GM23338 (cell line): ENCODE measurements at places on chromosomes 5 and 9.

- no peak for DNase-seq
Measured at GRCh38 chr5:20331826-20332225, 343.8 kb upstream of the CDH18 start.

DNA sequence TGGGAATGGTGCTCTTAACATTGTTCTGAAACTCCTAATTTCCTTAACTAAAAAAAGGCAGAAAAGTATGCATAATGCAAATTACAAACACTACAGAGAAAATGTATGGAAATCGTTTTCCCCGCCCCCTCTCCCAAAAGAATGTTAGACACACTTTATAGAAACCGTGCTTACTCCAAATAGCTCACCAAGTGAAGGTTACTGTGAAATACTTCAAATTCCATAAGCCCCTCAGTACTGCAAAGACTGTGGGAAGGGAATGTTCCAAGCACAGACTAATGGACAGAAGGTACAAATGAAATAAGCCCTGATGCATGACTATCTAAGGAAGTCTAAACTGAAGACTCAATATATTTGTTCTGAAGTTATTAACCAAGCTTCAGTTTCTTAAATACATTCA lies 12.5 kb downstream of the MAPKAP1 start:
- peak; percentile 78 for DNase-seq

- no peak for DNase-seq
Measured at GRCh38 chr5:107389130-107389774, 281.5 kb downstream of the EFNA5 start.

GRCh38 chr9:34993502-34994259 lies 4.1 kb downstream of the DNAJB5 start:
- DNase-seq, result peak; percentile 59

DNA sequence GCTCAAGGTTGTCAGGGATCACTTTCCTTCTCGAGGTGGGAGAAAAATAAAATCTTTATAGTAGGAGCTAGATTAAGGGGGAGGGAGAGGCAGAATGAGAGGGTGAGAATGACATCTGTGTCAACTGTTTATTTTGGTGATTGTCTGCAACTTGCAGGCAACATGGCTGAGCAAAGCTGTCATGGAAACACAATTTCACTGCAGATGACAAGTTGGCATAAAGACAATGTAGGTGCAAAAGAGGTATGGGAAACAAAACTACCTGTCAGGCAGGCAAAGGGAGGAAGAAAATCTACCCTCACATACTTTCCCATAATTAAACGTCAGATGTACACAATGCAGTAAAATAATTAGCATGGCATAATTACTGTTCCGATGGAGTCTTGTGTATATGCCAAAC lies 167.4 kb downstream of the SLIT3 start:
- no peak for DNase-seq

DNA sequence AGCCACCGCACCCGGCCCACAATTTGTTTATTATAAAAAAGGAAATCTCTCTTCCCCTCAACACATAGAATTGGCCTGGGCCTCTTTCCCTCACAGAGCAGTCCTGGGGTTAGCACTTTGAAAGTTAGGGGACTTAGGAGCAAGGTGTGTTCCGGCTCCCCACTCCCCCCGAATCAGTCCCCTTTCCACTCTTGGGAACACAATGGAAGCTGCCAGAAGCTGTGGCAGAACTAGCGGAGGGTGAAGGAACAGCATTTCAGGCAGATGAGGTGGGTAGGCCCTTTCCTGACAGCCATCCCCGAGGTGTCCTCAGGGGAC lies 16.4 kb upstream of the C5orf47 start:
- DNase-seq, result no peak

- DNase-seq, result no peak
Measured at GRCh38 chr5:159179529-159180305, 29.6 kb downstream of the RNF145 start.

DNA sequence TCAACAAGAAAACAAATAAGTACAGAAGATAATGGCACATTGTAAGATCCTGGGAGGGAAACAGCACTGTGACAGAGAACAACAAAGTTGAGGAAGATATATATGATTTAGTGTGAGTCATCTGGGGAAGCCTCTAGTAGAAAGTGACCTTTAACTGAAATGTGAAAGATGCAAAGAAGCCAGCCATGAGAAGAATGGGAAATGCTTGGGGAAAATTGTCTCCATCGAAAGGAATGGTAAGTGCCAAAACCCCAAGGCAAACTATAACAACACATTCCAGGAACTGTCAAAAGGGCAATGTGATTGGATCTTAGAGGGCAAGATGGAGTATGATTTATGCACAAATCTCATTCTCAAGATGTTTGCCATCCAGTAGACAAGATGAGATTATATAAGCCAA lies 537.8 kb upstream of the BRINP1 start:
- no peak for DNase-seq

- no peak for DNase-seq
Measured at GRCh38 chr5:38780316-38780715, 65.5 kb upstream of the OSMR start.

DNA sequence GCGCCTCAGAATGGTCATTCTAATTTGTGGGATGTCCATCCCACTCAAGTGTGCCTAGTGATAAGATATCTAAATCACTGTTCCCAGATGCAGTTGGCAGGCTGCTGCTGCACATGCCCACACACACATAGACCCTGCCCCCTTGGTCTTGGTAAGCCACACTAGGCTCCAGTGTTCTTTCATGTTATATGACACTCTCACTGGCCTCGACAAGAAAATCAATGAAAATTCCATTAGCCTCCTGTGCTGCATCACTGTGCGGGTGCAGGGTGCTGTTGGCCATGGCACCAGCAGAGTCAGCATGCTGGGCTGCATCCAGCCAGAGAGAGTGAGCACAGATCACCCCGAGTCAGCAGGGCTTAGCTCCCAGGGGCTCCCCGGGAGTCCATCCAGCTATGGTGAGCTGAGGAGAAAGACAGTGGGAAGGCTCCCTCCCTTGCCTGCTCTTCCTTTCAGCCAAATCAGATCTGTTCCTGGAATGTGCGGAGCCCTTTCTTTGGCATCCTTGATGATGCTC lies 59.9 kb downstream of the ABLIM3 start:
- DNase-seq, result no peak

DNA sequence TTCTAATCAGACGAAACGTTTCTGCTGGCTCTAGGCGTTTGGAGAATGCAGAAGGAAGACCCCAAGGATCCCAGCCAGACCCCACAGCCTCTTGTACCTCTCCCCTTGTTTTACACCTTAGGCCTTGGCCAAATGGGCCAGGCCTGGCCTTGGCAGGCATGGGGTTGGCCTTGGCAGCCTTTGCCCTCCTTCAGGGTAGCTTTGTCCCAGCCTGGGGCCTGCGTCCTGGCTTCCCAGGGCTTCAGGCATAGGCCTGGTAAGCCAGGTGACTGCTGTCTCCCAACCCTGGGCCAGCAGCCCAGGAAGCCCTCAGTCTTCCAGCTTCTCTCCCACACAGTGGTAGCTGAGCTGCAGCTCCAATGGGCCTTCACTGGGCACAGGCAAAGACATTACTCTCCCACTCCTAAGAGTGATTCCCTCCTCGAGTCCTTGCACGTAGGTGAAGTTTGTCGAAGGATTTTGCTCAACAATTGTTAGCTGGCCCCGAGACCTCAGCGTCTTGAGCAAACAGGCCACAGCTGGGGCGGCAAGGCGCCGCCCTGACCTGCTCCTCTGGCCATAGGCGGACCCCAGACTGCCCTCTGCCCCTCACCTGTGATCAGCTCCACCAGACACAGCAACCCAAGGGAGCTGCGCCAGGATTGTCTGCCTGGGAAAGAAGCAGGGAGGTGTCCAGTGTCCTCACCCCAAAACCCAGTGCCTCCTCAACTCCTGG lies 1.1 kb upstream of the PITX1 start:
- no peak for DNase-seq

- DNase-seq, result no peak
Measured at GRCh38 chr5:17944046-17944445, 309.8 kb downstream of the TAF11L14 start.

GRCh38 chr9:115593587-115594091 lies 475.7 kb upstream of the TNC start:
- peak; percentile 79 for DNase-seq

DNA sequence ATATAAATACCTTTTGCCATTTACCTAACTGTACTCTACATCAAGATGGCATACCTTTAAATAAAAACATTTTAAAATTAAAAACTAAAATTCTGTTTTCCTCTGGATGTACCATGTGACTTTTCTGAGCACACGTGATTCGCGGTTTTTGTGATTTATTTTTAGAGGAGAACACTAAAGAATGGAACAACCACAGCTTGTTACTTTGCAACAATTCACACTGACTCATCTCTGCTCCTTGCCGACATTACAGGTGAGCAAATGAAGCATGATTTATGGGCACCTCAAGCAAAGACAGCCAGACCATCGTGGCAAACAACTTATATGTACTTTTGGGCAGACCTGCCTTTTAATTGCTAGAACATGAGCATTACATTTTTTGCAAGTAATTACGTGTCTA lies 61.3 kb downstream of the GDA start:
- DNase-seq, result no peak

DNA sequence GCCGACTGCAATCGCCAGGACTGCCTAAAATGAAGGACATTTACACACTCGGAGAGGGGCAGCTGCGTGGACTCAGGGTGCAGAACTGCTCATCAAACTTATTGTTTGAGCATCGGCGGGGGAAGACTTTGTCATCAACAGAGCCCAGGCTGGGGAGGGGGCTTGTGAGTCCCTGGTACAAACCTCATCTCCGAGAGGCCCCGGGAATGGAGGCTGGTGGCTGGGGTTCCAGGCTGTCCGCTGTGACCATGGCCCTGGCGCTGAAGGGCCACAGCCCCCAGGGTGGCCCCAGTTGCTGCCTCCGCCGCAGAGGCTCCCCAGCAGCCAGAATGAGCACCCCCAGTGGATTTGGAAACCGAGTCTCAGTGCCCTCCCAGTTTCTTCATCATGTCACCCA lies 46.1 kb upstream of the RNU6ATAC start:
- DNase-seq, result no peak

DNA sequence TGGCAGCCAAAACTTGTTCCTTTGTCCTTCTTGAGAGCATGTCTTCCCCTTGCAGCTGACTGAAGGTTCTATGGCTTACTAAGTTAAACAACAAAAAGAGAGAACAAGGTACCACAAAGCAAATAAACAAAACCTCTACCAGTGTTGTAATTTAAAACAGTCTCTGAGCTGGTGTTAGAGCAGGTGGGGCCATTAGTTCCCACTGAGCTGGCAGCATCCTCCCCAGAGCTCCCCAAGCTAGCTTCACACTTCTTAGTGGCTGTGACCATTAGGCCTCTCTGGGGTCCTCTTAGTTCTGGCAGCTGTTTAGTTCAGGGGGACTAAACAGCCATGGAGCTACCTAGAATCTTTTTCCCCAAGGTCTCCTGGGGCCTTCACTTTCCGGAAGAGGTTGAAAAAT lies 128.6 kb upstream of the ELL2 start:
- DNase-seq, result no peak

DNA sequence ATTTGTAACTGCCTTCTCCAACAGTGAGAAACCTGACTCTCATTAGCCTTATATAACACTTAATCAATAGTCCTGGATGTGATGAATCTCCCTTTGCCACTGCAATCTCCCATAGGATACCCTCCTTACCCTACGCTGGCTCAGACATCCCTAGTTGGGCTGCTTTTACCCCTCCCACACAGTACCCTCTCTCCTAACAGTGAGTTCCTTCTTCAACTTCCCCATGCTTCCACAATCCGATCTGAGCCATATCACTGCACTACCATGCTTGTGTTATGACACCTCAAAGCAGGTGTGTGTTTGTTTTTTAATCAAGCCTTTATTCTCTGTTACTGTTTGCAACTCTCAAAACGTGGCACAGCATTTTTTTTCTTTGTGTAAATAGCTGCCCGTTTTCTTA lies 60.5 kb upstream of the C9orf72 start:
- no peak for DNase-seq

GRCh38 chr9:123074628-123075027 lies 41.2 kb downstream of the GPR21 start:
- no peak for DNase-seq

GRCh38 chr5:93107805-93108520 lies 473.1 kb downstream of the NR2F1-AS1 start:
- DNase-seq, result no peak

- no peak for DNase-seq
Measured at GRCh38 chr9:131668439-131669268, 71.2 kb downstream of the RAPGEF1 start.

GRCh38 chr9:114288193-114289091 lies 34.5 kb upstream of the ORM1 start:
- peak; percentile 73 for DNase-seq

GRCh38 chr5:57082441-57083067 lies 91.3 kb upstream of the GPBP1 start:
- peak; percentile 39 for DNase-seq

GRCh38 chr9:95373069-95373681 lies 55.7 kb upstream of the FANCC start:
- DNase-seq, result no peak

- DNase-seq, result no peak
Measured at GRCh38 chr5:172129256-172129910, 58.6 kb downstream of the STK10 start.

DNA sequence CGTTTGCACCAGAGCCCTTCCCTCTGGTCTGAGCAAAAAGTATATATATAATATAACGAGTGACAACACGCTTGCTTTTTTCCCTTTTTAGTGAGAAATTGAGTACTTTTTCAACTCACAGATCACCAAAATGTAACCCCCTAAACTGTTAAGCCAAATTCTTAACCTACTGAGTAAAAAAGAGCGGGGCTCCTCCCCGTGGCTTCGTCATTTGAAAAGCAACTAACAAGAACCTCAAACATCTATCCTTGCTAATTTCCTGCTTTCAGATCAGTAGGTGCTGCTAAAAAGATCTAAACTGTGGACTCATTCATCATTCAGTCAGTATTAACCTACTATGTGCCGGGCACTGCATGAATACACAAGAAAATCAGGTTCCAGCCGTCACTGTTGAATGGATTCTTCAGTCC lies 1.0 kb upstream of the PTBP3 start:
- peak; percentile 45 for DNase-seq

GRCh38 chr5:144297081-144297480 lies 126.4 kb downstream of the KCTD16 start:
- no peak for DNase-seq

GRCh38 chr5:39015743-39016586 lies 58.2 kb downstream of the RICTOR start:
- no peak for DNase-seq

GRCh38 chr9:2354216-2354615 lies 267.4 kb upstream of the VLDLR start:
- no peak for DNase-seq

- no peak for DNase-seq
Measured at GRCh38 chr5:144328494-144328893, 157.8 kb downstream of the KCTD16 start.

GRCh38 chr5:140555747-140556312 lies 1.4 kb downstream of the SRA1 start:
- no peak for DNase-seq
